ENCODE measurements at places on chromosomes 12 and 14.

DNA sequence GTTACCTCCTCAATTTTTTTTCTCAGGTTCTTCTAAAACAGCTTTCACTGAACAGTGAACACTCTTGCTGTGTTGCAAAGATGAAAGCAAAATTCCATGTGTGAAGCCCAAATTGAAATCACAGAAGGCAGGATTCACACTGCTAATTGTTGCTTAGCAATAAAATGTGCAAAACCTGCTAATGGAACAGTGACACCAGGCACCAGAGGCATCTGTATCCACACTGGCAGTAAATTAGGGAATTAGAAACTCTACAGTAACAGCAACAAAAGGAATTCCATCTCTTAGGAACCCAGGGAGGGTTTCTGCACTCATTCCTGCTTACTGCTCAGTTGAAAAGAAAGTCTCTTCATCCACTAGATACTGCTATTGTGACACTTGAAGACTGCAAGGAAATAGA lies 202.3 kb downstream of the GXYLT1 start:
- no peak for DNase-seq

DNA sequence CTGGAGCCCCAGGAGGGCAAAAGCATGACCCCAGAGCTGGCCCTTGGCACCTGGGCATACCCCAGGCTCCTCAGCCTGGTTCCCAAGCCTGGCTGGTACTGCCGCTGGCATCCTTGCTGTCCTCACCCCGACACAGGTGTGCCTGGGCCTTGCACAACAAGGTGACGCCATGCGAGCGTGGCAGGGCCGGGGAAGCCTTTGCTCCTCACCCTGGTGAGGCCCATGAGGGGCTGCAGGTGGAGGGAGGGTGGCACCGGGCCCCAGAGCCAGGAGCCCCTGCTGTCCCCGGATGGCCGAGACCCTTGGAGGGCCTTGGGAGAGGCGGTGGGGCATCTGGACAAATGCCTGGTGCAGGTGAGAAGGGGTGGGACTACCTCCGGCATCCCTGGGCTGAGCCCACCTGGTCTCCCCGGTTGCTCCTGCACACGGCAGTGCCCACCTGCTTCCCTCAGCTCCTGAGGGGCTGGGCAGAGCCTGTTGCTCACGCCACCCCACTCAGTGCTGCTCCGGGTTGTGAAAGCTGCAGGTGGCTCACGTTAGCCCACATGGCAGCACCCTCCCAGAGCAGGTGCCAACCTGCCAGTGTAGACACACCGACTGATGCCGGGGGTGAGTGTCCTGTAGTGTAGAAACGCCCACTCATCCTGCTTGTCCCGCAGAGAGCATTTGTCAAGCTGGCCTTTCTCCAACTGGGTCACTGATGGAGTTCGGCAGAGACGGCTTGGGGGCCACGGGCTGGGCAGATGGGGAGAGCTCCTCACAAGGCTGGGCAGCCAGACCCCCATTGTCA lies 24.6 kb upstream of the KIF26A start:
- DNase-seq = no peak

DNA sequence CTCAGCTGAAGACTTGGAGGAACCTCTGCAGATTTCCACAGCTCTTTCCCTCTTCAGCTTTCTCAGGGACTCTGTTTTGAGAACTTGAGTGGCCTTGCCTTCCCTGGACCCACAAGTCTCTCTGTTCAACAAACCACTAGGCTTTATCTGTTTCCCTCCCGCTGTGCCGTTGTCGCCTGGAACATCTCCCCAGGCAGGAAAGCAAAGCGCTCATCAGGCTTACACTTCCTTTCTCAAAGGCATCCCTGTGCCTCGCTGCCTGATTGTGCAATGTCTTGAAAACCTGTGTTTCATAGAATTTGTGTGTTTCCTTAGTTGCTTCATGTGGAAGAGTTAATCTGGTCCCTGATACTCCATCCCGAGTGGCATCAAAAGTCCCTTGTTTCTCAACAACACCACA lies 64.1 kb downstream of the PPM1A start:
- DNase-seq = no peak

GRCh38 chr12:119052001-119052400 lies 70.7 kb downstream of the SRRM4 start:
- no peak for DNase-seq

GRCh38 chr12:2378835-2379330 lies 326.1 kb downstream of the CACNA1C start:
- DNase-seq = no peak

- DNase-seq = no peak
Measured at GRCh38 chr12:85509857-85510256, 229.8 kb downstream of the ALX1 start.

GRCh38 chr12:76860256-76860655 lies 18.6 kb downstream of the CSRP2 start:
- no peak for DNase-seq

GRCh38 chr12:19518209-19518608 lies 78.9 kb downstream of the AEBP2 start:
- no peak for DNase-seq

- no peak for DNase-seq
Measured at GRCh38 chr12:119183942-119184695, 5.4 kb downstream of the HSPB8 start.

- no peak for DNase-seq
Measured at GRCh38 chr12:88556213-88556774, 24.0 kb downstream of the KITLG start.

GRCh38 chr12:49540229-49541139 lies 1.7 kb downstream of the KCNH3 start:
- DNase-seq = no peak

DNA sequence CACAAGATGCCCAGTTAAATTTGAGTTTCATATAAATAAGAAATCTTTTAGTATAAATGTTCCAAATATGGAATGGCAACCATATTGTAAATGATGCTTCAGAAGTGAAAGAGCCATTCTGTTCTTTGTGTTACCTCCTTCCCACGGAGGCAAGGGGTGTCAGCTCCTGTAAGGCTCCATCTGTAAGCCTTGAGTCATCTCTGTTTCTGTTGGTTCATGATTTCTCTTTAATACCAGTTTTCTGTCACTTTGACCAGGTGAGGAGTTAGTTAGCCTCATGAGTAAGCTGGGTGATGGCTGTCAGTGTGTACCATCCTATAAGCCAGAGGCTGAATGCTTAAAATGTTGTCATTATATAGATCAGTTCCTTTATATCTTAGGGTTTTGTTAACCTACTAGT lies 61.9 kb downstream of the TMEM30B start:
- DNase-seq = no peak

DNA sequence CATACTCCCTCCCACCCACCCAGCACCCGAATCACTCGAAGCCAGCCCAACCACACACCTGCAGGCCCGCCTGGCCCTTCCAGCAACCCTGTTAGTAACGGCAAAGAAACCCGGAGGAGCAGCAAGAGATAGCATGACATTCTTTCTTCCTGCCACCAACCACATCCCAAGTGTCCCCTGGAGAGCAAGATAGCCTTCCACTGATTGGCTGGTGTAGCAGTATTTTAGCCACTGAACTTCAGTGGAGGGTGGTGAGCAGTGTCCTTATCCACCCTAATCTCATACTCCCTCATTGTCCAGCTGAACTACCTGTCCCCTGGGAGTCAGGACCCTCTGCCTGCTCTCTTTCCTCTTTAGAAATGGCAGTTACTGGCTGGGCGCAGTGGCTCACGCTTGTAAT lies 769 bp upstream of the SLC39A5 start:
- DNase-seq = no peak

DNA sequence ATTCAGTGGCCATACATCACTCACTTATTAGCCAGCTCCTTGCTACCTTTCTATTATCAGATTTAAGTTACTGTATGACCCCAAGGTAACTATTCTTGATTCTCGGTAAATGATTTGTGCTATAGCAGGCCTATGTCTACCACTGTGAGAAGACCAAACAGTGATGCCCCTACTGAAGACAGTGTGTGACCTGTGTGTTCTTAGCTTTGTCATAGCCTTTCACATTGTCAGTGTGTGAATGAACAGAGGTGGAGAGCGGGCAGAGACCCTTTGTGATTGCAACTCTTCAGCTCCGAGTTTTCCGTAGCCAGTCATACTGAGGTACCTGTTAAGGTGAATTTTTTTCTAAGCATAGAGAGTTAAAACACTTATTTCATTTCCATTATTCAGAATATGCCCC lies 294.0 kb downstream of the LRFN5 start:
- no peak for DNase-seq

DNA sequence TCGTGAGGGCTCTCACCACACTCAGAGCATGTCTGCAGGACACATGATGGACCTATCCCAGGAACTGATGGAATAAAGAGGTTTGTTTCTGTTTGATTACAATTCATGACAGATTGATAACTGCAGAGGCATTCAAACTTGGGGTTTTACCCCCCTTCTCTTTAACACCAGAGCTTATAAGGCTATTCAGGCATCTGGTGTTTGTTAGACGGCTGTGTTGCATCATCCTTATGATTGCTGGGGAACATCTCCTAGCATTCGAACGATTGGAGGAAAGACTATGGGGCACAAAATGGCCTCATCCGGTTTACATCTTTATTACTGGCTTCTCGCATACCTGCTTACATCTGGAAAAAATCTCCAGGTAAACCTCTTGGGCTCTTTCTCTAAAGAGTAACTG lies 191.8 kb downstream of the MSRB3 start:
- DNase-seq = no peak

DNA sequence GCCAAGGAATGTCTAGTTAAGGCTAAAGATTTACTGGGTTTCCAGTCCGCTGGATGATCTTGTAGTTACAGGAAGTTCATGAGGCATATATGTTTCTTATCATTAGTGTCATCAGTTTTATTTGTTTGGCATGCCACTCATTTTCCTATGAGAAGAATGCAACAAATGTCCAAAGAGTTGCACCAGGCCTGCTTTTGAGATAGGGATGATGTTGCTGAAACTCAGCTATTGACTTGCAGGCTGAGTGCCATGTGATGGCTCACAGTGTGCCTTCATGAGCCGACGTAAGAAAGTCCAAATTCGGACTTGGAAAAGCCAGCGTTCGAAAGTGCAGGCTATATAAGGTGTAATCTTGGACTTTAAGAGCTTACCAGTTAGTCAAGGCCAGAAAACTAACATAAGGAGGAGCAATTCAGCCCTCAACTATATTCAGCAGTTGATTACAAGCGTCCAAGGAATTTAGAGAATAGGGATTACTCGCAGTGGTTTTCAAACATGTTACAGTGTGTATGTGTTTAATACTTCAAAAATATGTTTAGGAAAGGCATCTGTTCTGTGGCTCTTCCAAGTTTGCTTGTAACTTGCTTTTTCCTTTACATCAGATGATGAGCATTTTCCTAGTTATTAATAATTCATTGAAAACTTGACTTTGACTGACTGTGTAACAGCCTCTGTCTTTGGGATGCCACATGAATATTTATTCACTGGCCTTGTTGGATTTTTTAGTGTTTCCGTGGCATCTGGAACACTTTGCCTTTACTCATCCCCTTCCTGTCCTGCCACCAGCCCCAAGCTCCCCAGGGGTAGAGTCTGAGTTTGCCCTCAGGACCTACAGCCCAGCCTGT lies 101.3 kb downstream of the LGMN start:
- DNase-seq = peak; percentile 21

DNA sequence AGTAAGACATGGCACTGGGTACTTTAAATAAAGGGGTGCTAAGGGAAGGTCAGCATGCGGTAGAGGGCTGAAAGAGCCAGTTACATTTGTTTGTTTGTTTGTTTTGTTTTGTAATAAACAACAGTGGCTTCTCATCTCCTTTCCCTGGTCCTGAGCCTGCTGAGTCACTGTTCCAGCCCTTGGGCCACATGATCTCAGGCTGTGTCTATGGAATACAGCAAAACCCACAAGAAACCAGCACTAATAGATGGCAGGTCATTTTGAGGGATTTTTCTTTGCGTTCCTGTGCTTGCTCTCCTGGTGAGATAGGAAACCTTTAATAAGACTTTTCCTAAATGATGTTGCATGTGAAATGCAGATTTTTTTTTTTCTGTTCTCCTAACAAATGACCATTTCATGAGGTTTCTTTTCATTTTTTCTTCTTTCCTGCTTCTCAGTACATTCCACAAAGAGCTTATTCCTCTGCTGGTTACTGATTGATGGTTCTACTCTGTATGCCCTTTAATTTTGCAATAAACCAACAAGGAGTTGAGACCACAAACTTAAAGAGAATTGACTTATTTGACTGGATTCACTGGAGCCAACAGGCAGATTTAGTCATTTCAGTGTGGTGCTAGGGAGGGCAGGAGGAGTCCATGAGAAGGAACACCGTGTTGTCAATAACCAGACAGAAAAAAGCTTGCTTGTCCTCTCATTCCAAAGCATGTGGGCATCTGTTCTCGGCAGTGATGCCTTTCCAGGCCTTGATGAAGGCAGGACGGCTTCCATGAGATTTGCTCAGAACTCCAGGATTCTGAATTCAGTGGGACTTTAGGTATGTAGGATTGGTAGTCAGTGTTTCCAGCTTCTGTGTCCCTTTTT lies 459.2 kb downstream of the RAD51B start:
- DNase-seq = peak; percentile 85

DNA sequence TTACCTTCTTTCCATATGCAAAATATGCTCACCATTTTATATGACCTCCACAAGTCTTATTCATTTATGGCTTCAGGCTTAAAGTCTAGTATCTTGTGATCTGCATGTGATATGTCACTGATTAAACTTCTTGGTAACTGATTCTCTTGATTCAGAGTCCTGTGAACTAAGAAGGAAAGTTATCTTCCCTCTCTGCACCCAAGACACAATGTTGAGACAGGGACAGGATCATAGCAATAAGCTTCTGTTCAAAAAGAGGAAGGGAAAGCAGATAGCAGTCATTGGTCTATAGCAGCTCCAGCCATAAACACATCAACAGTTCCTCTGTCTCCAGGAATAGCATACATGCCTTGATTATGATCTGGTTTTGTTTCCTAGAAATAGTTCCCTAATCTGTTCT lies 103.1 kb downstream of the UNC79 start:
- DNase-seq = no peak

DNA sequence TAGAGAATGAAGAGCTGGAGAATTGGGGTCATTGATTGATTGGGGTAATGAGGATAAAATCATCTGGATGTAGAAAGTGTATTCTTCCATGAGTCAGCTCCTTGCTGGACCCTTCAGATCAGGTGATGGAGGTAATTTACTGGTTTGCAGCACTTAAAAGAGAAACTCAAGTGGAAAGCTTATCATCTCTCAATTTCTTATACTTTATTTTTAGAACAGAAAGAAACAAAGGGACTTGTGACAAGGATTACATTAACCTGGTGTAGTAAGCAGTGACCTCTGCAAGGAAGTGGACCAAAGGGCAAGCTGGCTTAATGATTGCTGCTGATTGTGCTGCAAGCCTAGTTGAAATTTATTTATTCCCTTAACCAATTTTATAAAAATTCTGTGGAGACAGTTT lies 405.0 kb downstream of the TRHDE start:
- no peak for DNase-seq

DNA sequence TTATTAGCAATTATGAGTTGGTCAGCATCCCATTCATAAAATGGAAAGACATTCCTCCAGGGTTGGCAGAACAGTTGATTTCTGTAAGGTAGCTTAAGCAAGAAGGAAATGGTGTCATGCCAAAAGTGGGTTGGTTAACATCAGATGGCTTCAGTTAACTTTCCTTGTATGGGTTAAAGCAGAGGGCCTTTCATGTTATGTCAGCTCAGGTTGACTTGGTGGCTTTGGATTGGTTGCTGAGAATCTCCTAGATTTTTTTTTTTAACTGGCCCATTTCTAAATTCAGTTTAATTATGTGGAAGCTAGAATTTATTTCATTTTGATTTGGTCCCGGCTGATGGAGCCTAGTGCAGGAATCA lies 87.8 kb downstream of the BBS10 start:
- DNase-seq = no peak

All from kidney glomerular epithelial cell (primary cell).